ENCODE measurements at places on chromosomes 3 and 15.

- no peak for DNase-seq
These were observed 15.7 kb upstream of the GXYLT2 start for GRCh38 chr3:72872183-72872582.

GRCh38 chr3:146342989-146343388 is 92.1 kb upstream of the PLSCR4 start:
- DNase-seq, result no peak

DNA sequence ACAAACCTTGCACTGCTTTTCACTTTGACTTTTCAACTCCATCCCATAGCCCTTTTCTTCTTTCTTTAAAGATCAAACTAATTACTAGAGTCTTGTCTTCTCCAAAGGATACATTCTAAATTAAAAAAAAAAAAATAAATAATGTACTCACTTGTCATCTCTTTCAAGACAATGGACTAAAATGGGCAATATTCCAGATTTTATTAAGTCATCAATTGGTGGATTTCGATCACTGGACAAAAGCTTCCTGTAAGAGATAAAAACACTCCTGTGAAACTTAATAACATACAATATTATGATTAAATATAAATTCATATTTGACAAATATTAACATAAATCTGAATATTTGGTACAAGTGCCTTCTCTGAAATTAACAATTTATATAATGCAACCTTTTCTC is 34.1 kb downstream of the KPNA4 start:
- no peak for DNase-seq

- no peak for DNase-seq
These were observed at the start of gene ANKRD34C for GRCh38 chr15:79282371-79283251. ANKRD34C (plus strand) TSS chr15:79282722; CDS start chr15:79293285, 10,563 bp downstream.

DNA sequence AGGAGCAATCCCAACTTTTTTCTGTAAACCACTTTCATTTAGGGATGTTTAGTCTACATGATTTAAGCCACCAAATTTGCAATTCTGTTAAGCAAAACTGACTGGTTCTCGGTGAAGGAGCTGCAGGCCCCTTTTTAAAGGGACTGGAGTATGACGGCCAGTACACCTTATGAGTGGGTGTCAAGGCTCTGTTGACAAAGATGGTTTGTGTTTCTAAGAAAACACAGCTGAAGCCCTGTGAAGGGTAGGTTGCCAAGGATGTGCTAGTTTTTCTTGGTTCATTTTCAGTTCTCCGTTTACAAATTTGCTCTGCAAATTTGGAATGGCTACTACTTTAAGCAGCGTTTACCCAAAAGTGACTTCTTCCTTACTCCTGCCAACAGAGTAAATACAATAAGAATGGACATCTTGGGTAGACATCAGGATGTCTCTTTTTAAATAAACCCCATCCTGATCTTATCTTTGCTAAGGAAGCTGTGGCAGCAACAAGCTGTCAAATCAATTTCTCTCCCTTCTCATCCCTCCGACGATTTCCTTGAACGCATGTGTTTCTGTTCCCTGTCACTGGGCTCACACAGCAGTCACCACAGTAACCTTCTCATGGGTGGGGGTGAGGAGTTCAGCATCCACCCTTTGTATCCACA is 58.2 kb upstream of the CMTM8 start:
- DNase-seq, result no peak

GRCh38 chr3:54572197-54572895 is 355.5 kb downstream of the LRTM1 start:
- no peak for DNase-seq

GRCh38 chr15:49265911-49266310 is 95.9 kb downstream of the GALK2 start:
- no peak for DNase-seq

GRCh38 chr3:150743508-150743907 is 19.5 kb downstream of the SIAH2 start:
- DNase-seq, result no peak

DNA sequence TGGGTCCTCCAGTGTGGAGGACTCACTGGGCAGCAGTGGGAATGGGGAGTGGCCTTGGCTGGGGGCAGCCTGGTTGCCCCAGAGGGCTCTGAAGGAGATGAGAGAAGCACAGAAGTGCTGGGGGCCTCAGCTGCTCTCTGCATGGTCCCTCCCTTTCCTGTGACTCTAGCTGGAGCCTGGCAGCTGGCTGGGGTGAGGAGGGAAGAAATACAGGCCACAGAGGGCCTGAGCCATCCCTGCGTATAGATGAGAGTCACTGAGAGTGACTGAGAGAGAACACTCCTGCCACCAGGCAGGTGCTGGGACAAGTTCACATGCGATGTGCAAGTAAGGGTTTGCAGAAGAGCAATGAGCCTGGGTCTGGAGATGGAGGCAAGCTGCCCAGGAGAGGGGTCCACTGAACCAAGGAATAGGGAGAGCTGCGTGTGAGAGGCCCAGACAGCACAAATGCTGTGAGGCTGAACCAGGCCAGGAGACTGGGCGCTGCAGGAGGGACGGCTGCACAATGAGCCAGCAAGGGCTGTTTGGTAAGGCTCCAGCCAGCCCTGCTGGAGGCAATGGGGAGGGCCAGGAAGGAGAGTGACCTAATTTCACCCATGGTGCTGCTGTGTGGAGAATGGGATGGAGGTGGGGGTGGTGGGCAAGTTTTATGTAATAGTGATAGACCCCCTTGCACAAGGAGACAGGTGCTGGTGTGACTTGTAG is 87.2 kb downstream of the CLSTN2 start:
- DNase-seq, result no peak

DNA sequence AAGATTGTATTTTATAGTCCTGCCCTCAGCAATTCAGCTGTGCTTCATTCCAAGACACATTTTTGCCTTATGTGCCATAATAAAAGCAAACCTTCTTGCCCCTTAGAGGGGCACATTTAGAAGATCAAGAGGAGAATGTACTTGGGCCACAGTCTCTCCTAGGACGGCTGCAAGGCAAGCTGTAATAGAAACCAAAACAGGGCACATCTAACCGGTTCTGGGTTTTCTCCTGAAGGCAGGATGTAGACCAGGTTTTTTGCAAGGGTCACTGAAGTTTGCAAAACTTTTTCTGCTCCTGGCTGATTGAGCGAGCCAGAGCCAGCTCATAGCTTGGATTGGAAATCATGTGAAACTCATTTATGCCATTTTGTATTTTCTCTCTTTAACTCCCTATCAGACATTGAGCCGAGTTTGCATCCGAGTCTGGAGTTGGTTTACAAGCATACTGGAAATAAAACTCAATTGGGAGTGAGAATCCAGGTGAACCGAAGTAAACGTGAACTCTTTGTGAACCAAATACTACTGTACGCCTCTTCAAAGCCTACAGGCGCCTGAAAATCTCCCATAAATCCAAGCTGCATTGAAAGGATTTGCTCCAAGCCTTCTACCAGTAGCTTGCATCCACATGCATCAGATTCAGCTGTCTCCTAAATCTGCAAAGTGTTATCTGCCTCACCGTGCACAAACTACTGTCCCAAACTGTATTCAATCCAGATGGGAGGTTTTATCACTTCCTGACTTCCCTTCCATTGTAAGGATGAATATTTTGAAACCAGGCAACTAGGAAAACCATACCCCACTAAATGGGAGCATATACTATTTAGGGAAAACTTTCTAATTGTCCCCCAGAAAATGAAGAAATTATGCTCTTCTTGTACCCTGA is 60.9 kb upstream of the TSC22D2 start:
- no peak for DNase-seq

DNA sequence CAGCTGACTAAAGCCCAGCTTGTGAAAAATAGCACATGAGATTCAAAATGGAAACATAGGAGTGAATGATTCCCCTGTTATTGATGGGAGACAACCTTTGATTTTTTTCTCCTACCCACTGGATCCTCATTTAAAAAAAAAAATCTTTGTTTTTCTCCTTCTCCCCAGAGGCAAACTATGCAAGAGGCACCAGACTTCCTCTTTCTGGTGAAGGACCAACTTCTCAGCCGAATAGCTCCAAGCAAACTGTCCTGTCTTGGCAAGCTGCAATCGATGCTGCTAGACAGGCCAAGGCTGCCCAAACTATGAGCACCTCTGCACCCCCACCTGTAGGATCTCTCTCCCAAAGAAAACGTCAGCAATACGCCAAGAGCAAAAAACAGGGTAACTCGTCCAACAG is 2.6 kb downstream of the CACNA1D start:
- no peak for DNase-seq

DNA sequence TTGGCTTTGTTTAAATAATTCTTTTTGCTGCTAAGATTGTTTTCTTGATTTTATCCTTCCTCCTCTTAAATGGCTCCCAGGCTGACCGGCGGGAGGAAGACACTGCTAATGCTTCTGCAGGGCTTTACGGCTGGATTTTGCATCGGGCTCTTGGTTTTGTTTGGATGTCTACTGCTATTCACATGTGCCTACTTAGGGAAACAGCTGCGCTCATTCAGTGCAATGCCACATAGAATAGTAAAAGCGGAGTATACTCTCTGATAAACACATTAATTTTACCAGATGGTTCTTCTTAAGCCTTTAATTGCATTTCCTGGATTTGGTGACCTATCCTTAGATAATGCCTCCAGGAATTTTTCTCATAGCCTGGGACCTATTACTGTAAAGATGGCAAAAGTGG is 146.6 kb downstream of the THSD4 start:
- DNase-seq, result no peak

DNA sequence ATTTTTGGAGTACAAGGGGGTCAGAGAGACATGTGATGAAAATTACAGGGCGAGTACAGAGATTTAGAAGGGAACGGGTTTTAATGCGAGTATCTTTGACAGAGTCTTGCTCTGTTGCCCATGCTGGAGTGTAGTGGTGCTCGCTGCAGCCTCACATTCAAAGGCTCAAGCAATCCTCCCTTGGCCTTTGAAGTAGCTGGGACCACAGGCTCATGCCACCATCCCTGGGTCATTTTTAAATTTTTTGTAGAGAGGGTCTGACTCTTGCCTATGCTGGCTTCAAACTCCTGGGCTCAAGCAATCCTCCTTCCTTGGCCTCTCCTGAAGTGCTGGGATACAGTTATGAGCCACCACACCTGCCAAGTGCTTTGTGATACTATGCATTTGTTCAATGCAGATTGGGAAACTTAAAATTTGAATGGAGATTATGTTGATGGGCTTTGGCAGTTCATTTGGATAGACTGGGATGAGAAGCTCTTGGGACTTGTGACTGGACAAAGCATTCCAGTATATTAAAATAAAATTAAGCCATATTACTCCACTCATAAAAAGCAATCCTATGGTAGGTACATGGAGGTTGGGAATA is 4.0 kb upstream of the LMLN start:
- no peak for DNase-seq

- no peak for DNase-seq
These were observed 9.2 kb upstream of the ATP8B4 start for GRCh38 chr15:50128266-50128665.

DNA sequence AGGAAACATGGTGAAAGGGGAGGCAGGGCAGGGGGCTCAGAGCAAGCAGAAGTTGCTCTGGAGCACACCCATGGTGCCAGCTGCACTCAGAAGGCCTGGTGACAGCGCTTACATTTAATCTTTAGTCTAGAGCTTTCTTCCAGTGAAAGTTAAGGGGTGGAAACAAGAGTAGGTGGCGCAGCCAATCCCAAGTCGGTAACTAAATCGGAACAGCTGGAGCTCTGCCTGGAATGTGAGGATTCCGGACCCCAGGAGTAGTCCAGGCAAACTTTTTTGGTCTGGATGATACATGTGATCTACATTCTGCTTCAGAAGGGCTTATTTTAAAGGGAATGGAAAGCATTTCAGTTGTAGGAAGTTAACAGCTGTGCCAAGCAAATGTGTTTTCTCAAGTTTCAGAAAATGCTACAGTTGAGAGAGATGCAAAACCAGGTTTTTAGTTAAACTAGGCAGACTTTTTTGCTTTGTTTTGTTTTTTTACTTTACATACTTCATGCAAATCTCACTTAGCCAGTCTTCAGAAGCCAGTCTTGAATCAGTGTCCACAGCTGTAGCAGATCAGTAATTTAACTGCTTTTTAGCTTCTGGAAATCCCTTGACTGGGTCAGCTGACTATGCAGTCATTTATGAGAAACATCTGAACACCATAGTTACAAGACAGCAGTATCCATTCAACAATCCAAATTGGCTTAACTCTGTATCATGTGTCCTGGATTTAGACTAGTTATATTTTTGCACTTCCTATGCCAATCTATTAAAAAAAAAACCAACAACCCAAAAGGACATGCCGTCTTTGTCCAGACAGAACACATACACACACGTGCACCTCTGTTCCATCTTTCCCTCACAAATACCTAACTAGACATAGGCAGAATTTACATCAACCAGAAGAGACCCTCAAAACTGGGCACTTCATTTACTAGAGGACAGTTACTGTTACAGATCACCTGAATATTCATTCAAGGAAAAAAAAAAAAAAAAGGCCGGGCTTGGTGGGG is 33.2 kb downstream of the ZNF106 start:
- DNase-seq, result no peak

GRCh38 chr15:87710406-87710805 is 546.1 kb downstream of the NTRK3 start:
- no peak for DNase-seq

DNA sequence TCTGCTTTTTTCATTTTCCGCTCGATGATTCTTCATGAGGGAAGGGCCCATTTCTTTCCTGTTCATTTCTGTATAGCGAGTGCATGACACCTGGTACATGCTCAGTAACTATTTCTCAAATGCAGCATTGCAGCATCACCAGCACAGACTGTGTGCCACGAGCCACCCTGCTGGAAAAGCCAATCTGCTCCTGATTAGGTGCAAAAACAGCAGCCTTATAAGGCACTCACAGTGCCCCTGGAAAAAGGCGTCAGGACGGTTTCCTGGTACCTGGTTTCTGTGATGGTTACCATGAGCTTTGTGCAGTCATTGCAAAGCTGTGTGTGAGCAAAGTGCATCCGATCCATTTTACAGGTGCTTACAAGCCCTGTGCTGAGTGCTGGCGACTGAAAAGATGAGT is 15.8 kb downstream of the ST8SIA2 start:
- no peak for DNase-seq

GRCh38 chr3:39154280-39155021 is 1.1 kb upstream of the CSRNP1 start:
- DNase-seq, result no peak

DNA sequence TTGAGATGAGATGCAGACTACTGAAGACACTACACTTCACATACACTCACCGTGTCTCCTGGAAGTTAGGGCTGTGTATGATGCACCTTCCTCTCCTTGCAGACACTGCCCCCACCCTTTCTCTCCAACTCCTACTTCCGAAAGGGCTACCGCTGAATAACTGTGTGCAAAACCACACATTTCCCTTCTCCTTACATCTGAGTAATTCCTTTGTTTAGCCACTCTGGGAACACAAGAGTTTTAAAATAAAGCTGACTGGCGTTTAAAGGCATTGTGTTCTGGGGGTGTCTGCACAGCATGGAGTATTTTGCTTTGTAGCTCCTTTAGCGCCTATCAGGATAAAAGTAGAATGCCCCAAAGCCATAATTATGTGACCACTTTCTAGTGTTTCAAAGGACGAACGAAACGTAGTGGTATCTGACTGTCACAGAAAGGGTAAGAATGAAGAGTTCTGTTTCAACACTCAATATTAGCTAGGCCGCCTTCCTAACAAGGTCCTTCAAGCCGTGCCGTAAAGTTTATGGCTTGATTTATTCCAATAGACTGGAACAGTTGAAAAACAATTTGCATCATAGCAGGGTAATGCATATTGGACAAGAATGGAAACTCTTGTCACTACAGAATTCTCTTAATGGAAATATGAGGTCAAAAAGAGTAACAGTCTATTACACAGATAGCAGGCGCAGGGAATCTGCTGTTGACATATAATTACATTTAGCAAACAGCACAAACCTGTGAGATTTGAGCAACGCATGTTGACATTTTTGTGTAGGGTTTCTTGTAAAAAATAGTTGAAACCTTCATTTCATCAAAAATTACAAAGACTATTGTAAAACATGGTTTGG is 619.9 kb downstream of the FOXP1 start:
- DNase-seq, result no peak

- DNase-seq, result no peak
These were observed 511.0 kb downstream of the GRM7 start for GRCh38 chr3:7371693-7372572.
